ENCODE measurements at places on chromosomes 13 and 19.

- DNase-seq: no peak
Observed at GRCh38 chr13:59801107-59801880, 362.4 kb downstream of the DIAPH3 start.

DNA sequence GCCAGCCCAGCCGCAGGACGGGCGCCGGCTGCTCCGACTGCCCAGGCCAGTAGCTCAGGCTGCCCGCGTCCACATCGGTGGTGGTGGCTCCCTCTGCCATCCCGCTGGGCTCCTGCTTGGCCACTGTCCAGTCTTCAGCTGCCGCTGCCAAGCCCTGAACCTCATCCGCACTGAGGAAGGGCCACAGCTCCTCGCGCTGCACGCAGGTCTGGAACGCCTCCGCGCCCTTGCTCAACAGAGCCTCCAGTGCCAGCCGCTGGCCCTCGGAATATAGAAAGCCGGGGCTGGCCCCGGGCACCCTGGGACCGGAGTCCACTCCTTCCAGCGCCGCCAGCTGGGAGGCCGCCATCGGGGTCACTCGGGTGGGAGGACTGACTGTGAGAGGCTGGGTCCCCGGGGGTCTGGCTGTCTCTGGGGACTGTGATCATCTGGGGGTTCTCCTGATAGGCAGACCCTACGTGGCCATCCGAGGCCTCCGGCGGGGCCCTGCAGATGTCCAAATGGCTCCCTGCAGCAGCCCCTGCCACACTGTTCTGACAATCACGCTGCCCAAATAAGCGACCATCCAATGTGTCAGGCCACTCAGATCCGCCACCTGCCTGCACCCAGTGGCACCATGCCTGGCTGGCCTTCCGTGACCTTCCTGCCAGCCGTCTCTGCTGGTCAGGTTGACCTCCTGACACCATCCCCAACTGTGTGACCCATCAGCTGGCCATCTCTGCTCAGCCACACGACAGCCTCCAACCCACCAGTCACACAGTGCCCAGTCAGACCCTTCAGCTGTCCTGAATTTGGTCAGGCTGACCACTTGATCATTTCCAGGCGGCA lies 1.6 kb downstream of the FAM83E start:
- DNase-seq: no peak

GRCh38 chr19:51690454-51691073 lies 2.6 kb upstream of the SPACA6 start:
- DNase-seq: no peak

DNA sequence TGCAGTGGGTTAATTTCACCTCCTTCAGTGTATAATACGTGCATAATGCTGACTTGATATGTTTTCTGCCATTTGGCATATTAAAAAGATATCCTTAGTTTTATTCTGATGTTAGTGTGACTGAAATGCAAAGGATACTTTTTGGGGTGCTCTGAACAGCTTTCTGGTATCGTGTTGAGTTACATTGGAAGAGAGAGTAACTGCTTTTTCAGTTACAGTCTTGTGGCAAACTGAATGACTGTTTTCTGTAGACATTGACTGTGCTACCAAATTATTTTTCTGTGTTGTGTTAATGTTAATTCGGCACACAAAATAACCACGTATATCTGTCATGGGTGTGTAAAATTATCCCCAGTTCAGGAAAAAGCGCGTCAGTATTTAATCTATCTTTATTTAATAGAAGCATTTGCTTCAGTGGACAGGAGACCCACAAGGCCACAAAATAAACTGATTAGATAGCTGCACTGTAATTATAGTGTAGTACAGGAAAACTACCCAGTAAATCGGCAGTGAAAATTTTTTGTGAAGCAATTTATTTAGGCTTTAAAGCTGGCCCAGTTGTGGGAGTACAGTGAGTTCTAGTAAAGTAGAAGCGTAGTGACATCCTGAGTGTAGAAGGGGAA lies 2.5 kb downstream of the URI1 start:
- no peak for DNase-seq

- no peak for DNase-seq
Observed at GRCh38 chr13:70339738-70340137, 231.5 kb upstream of the KLHL1 start.

DNA sequence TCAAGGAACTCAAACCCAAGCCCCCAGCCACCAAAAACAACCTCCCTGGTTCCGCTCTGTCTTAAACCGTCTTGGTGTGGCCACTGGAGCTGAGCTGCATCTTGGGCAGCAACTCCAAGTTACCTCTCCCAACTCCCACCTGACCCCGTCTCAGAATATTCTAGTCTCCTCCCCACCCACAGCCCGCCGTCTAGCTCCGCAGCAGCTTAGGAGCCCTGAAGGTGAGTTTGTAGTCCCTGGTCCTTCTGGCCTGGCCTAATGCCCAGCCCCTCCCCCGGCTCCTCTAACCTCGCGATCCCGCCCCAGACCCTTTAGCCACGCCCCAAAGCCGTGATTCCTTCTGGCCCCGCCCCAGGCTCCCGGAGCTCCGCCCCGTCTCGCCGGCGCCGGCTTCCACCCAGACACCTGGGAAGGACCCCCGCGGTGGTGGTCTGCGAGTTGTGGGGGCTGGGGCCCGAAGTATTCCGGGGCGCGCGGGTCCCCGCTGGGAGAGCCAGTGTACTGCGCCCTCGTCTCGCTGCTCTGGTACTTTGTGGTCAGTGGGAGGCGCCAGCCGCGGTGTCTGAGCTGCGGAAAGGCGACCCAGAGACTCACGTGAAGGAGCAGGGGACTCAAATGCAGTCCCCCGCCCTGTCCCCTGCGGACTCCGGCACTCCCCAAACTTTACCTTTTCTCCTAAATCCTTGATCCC lies 2.5 kb upstream of the LHB start:
- peak; percentile 66 for DNase-seq
